ENCODE measurements at places on chromosomes 3 and 15.

GRCh38 chr15:70576276-70576675 is 187.1 kb downstream of the UACA start:
- DNase-seq: peak; percentile 1

GRCh38 chr3:67791620-67792019 is 137.2 kb upstream of the SUCLG2 start:
- no peak for DNase-seq

- no peak for DNase-seq
Measured at GRCh38 chr15:101378171-101378755, 83.2 kb upstream of the SNRPA1 start.

GRCh38 chr3:176650478-176650877 is 546.8 kb downstream of the TBL1XR1 start:
- no peak for DNase-seq

GRCh38 chr3:57856675-57857074 is 100.6 kb downstream of the SLMAP start:
- DNase-seq: no peak

DNA sequence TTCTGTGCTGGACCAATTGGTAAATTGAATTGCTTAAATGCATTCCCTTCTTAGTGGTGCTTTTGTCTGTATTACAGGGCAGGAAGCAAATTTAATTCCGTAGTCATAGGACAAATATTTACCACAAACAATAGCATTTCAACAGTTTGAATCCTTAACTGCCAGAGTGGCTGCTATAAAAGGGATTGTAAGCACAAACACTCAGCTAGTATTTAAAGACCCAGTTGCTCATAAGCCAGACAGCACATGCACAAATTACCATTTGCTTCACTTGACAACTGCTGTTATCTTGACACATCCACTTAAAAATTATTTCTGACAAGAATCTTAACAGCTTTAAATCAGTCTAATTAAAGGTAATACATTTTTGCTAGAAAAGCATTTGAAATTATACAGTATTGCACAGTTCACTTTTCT is 490.2 kb upstream of the ADAMTS9 start:
- DNase-seq: no peak

GRCh38 chr3:97278506-97278905 is 464.1 kb downstream of the EPHA6 start:
- DNase-seq: no peak

GRCh38 chr15:70806992-70807712 is 43.8 kb upstream of the UACA start:
- DNase-seq: no peak

GRCh38 chr3:82030916-82031315 is 269.5 kb upstream of the GBE1 start:
- no peak for DNase-seq

- DNase-seq: no peak
Measured at GRCh38 chr15:38134252-38134651, 118.4 kb upstream of the SPRED1 start.

DNA sequence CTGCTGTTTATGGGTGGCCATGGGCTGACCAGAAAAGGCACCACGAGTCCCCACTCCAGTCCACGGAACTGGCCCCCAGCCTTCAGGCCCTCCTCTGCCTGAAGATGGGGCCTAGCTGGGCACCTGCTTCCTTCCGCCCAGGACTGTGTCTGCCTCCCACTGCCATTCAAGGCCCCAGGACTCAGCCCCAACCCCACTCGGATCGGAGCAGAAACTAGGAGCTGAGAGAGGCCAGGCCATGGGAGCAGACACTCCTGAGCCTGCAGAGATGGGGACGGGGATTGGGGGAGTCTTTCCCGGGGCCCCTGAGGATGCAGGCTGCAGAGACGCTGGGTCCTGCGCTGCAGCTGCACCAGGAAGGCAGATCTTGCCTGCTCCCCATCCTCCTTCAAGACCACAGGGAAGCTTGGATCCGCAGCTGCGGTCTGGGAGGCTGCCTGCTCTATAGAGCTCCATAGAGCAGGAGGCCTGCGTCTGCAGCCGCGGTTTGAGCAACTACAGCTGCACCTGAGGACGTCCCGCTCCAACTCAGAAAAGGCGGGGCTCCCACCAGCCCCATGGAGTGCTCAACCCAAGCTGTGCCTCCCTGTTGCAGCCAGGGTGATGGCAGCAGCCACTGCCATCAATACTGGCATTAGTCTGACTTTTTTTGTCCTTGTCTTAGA is 383.9 kb upstream of the TMCO5A start:
- no peak for DNase-seq

GRCh38 chr3:52182196-52182595 is 15.8 kb upstream of the ALAS1 start:
- no peak for DNase-seq

GRCh38 chr3:128703561-128703960 is 22.4 kb upstream of the RAB7A start:
- DNase-seq: no peak

GRCh38 chr3:65878831-65879230 is 159.9 kb downstream of the MAGI1 start:
- DNase-seq: no peak

- peak; percentile 2 for DNase-seq
Measured at GRCh38 chr15:69648212-69648611, 195.6 kb downstream of the RPLP1 start.

GRCh38 chr3:142982038-142982773 is 18.7 kb upstream of the PAQR9 start:
- no peak for DNase-seq

- DNase-seq: peak; percentile 86
Measured at GRCh38 chr15:52528564-52529340, at the start of gene MYO5A. Gene MYO5A (minus strand): TSS chr15:52528880. CDS start chr15:52528806, 74 bp downstream.

DNA sequence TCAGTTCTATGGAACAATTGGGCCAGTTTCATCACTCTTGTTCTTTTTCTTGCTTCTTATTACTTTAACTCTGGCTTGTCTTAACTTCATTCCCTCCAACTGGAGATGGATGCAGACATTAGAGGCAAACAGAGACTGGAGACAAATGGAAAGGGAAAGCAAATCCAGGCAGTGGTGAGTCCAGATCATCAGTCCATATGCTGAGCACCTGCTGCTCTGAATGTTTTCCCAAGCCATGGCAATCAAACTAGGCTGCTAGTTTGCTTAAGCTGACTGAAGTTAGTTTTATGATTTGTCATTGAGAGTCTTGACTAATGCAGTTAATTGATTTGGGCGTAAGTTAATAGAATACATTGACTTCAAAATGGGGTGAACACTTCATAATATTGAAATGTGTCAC is 41.0 kb upstream of the TBC1D5 start:
- DNase-seq: no peak

DNA sequence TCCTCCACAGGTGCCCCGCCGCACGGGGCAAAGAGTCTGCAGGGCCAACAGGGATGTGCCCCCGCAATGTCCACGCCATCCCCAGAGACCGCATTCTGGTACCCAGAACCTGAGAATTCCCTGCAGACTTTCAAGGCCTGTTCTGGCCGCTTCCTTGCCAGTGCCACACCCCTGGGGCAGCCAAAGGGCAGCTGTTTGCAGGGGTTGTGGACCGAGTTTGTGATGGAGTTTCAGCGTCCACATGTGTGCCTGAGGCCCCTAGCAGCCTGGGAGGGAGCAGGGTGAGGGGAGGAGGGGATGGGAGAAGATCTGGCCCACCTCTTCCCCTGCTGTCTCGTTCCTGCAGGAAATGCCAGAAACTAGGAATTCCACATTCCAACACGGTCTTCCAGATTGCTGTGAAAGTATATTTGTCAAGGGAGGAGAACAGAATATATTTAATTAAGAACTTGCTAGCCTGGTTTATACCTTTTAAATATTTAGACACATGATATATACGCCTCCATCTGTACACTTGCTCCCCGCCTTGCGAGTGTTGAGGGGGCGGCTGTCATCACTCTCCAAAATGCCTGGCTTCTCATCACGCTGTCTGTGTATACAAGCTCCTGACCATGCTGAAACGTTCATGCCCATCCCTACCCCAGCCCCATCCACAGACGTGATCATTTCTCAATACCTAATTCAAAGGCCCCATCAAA is 31.1 kb upstream of the RASA2 start:
- no peak for DNase-seq

DNA sequence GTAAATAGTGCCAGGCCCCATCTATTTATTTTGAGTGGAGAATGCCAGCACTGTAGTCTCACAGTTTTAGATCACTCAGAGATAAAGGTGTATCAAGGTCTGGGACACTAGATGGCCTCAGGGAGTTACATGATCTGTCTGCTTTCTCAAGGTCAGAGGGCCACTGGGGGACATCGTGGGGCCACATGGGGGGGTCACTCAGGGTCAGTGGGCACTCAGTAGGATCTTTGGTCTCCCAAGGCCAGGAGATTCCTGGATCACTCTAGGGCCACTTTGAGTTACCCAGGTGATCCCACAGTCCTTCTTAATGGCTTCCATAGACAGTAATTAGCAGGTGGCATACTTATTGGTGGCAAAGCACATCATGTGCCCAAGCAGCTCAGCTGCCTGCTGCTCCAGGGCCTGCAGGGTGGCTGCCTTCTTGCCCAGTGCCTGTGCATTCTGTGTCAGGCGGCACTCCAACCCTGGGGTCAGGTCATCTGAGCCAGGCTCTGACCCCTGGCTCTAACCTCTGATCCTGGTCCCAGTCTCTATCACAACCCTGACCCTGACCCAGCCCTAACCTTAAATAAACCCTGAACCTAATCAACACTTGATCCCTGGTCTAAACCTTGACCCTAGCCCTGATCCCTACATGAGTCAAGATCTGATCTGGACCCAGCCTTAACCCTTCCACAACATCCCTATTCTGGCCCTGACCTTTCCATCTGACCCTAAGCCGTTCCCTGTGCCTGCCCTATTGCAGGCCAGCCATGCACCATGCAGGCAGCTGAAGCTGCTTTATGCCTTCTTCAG is 1.8 kb upstream of the LAMB2 start:
- no peak for DNase-seq

DNA sequence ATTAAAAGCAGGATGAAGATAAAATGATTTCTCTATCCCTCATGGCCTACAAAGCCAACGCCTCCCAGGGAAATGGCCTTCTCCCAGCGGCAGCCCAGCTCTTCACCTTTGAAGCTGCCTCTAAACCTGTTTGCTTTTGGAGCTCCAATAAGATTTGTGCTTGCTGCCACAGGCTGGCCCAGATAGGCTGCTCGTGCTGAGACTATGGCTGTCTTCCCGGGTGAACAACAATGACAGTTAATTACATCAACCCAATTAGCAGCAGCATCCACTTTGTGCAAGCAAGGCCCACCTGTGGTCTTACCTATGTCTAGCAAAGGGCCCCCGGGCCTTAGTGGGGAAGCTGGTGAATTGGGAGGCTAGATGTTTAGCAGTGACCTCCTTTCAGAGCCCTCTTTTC is 179.6 kb downstream of the P3H2 start:
- DNase-seq: no peak

- no peak for DNase-seq
Measured at GRCh38 chr3:152266221-152266995, 2.3 kb upstream of the MBNL1 start.

- DNase-seq: peak; percentile 31
Measured at GRCh38 chr3:31247850-31248562, 284.7 kb upstream of the STT3B start.

Data from activated T-cell treated with anti-CD3 and anti-CD28 coated beads, Interleukin-2, amount 50 U/mL, for 48 hours (primary cell).